ENCODE measurements at places on chromosomes 11 and 22.
A peak's percentile ranks its signal among the peaks of the same experiment; 100 is the strongest.

- no peak for DNase-seq
Observed at GRCh38 chr22:20565079-20565734, 57.8 kb downstream of the MED15 start.

GRCh38 chr11:12411806-12412727 lies 34.7 kb downstream of the PARVA start:
- DNase-seq = peak; percentile 54

DNA sequence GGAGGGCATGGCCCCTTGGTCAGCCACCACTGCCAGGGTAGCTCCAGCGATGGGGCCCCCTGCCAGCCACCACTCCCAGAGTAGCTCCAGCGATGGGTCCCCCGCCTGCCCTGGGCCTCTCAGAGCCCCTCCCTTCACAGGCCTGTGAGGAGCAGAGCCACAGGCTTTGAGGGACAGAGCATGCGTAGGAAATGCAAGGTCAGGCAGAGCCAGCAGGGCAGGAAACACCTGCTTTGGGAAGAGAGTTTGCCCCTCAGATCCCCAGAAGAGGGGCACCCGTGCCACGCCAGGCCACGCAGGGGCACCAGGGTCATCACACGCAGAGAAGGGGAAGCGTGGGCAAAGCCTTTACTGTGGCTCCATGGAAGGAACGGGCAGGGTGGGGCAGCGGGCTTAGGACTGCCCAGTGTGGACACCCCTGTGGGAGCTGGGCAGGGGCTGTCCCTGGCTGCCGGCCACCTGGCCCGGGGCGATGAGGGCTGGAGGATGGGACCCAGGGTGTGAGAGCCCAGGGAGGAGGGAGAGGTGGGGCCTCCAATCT lies 477.8 kb downstream of the BRD1 start:
- DNase-seq = no peak

DNA sequence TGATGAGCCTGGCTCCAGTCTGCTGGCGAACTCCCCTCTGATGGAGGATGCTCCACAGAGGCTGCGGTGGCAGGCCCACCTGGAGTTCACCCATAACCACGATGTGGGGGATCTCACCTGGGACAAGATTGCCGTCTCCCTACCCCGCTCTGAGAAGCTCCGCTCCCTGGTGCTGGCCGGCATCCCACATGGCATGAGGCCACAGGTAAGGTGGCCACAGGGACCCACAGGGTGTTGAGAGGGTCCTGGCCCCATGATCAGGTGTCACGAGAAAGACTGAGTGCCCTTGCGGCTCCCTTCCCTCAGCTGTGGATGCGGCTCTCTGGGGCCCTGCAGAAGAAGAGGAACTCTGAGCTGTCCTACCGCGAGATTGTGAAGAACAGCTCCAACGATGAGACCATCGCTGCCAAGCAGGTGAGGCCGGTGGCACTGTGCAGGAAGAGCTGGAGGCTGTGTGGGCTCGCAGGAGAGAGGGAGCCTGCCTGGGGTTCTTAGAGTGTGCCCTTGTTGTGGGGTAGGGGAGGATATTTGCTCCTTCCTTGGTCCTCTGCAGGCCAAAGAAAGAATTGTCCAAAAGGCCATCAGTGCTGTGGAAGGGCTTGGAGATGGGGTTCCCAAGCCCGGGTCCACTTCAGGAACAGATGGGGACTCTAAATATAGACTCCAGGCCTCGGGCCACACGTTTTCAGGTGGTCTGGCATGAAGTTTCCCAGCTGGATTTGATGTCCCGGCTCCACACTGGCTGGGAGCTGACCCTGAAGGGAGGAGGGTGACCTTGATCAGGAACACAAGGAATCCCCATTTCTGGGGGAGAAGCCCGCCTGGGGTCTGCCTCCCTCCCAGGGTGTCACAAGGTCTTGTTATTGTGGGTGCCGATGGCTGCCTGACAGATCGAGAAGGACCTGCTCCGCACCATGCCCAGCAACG lies 34.1 kb downstream of the SGSM3 start:
- no peak for DNase-seq

Measured in left renal cortex interstitium (tissue), 4 donors.